ENCODE measurements at places on chromosomes 1 and 21. TPM values are rescaled to one million over a fixed set of nuclear protein-coding genes. Genes with fewer than 3 reads are reported as not detected.
A peak's percentile ranks its signal among the peaks of the same experiment; 100 is the strongest.

- no peak for DNase-seq
These were observed 21.2 kb downstream of the TNNT2 start for GRCh38 chr1:201356236-201356635.

DNA sequence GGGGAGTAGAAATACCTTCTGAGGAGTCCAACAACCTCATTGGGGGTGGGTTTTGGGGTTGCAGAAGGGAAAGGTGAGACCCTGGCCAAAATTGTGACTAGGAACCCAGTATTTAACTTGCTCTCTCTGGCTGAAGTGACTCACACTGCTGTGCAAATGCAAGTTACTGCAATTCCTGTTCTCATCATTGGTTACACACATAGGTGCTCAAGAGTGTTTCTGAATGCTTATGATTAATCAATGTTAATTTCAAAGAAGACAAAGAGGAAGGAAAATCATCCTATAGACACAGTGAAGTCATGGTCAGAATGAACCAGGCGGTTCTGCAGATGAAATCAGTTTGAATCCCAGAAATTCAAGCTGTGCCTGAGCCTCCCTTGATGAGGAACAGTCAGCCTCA, 3.1 kb downstream of the ASCL5 start:
- no peak for DNase-seq

- DNase-seq, result no peak
These were observed 61.3 kb downstream of the SLC66A1 start for GRCh38 chr1:19373211-19374082.

DNA sequence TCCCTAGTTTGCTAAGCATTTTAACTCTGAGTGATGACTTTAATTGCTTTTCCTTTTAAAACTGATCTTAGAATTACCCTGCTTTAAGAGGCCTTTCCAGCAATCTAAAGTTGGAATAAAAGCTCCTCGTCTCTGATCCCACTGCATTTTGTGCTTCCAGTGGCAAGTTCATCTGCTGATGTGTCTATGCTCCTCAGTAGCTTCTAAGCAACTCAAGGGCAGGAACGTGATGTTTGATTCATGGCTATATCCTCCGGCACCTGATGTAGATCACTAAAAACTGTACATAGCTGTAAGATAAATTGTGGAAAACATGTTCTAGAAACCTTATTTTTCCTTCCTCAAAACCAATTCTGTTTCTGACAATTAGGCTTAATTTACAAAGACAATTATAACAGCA, 12.5 kb downstream of the CYYR1 start:
- DNase-seq, result no peak

GRCh38 chr1:16026723-16027484, 5.1 kb downstream of the CLCNKA start:
- DNase-seq, result no peak

- no peak for DNase-seq
These were observed 2.8 kb downstream of the ARMH1 start for GRCh38 chr1:44677201-44677766.

DNA sequence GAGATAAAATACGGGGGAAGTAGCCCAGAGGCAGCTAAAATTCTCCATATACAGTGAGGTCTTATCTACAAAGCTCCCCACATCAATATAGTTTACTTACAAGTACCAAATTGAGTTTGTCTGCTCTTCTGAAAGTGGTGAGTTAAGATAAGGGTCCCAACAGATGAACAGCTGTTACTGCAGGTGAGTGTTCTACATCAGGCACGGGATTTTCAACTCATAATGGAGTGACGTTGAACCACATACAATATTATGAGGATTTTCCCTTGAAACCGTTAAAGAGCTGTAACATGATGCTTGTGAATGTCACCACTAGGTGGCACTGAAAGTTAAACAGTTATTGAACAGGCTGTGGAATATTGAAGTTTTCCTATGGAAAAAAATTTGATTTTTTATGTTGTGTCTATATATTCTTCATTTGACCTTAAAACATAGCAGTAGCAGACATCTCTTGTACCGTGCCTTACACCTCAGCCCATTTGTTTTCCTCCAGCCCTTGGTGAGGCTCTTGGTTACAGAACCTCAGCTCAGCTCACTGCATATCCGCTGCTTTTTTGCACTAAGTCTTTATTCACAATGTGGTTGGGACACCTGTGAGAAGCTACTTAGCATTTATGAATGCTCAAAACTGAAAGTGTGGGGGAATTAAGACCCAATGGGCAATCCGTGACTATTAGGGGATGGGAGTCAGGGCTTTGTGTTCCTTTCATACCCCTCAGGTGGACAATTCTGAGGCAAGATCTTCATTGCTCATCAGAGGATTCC, 23.2 kb downstream of the CD1D start:
- peak; percentile 7 for DNase-seq

DNA sequence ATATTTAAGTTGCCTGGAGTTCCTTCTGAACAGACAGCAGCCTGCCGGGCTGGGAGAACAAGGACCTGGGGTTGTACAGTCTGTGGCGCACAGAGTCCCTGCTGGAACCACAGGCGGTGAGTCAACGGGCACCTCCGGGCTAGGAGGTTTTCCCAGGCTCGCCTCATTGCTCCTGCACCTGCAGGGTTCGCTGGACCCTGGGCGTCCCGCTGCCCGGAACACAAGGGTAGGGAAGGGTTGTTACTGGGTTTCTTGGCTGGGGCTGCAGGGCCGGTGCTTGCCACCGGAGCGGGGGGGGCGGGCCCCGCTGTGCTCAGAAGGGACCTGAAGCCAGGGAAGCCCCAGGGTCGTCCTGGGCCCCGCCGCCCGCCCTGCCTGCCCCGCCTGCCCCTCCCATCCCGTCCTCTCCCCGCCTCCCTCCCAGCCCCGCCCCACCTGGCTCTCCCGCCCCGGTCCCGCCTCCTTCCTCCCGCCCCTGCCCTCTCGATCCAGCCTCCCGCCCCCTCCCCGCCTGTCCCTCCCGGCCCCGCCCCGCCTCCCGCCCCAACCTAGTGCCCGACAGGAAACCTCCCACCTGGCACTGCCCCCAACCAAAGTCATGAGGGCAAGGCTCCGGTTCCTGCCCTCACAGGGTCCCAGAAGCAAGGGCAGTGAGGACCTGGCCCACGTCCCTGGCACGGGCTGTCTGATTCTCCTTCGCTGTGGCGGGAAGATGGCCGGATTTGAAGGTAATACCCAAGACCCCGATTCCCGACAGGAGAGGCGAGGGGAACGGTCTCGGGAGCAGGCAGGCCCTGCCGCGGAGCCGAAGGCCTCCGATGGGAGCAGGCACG, 6.8 kb downstream of the JMJD4 start:
- DNase-seq, result peak; percentile 86

- peak; percentile 55 for DNase-seq
These were observed at the start of gene SLC45A3 for GRCh38 chr1:205680073-205680851. TSS of gene SLC45A3 (minus strand) at chr1:205680509. CDS start at chr1:205664656, 15,853 bp downstream.

- DNase-seq, result no peak
These were observed 82.6 kb upstream of the EDEM3 start for GRCh38 chr1:184836934-184837895.

DNA sequence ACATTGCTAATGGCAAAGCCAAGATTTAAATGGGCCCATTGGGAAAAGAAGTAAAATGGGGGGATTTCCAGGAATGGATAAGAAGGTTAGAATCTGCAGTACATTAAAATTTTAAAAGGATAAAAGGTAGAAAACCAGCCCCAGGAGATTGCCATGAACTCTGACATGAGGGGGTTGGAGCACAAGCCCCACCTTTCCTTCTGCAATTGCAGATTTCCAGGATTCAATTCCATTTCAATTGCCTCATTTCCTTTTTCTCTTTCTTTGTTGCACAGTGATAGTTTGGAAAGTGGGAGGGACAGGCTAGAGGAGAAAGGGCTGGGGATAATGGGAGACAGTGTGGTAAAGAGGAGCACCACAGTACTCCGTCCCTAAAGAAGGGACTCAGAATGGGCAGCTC, 238.5 kb upstream of the RAB4A start:
- no peak for DNase-seq

GRCh38 chr1:24382165-24382577, 31.4 kb downstream of the STPG1 start:
- no peak for DNase-seq

GRCh38 chr1:152926091-152926490, 17.7 kb downstream of the IVL start:
- peak; percentile 54 for DNase-seq

GRCh38 chr1:237042526-237042891, 525 bp downstream of the RYR2 start:
- DNase-seq, result no peak

DNA sequence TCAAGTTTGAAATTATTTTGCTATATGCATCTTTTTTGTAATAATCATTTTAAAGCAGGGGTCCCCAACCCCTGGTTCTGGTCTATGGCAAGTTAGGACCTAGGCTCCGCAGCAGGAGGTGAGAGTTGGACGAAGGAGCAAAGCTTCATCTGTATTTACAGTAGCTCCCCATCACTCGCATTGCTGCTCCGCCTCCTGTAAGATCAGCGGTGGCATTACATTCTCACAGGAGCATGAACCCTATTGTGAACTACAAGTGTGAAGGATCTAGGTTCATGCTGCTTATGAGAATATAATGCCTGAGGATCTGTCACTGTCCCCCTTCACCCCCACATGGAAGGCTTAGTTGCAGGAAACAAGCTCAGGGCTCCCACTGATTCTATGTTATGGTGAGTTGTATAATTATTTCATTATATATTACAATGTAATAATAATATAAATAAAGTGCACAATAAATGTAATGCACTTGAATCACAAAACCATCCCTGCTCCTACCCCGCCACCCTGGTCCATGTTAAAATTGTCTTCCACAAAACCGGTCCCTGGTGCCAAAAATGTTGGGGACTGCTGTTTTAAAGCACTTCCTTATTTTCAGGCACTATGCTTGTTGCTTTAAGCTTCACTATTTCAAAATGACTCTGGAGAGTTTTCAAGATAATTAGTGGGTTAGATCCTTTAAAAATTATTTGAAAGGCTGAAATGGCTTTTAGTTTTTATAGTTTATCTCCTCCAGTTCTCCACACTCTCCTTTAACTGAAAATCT, 74.8 kb downstream of the PLA2G4A start:
- no peak for DNase-seq

DNA sequence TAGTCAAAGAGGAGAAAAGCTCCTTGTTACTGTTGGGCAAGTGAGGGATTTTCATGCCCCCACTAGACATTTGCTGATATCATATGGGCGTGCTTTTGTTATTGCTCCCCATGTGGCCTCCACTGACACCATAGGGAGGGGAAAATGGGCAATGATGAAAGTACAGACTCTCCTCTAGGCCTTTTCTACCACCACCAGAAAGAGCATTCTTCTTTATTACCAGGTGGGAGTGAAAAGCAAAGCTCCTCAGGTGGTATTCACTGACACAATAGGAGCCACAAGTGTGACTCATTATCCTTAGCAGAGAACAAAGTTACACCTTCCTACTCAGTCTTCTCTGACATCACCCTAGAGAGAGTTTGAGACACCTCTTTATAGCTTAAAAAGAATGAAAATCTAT, 667.1 kb downstream of the LTN1 start:
- no peak for DNase-seq

- DNase-seq, result no peak
These were observed 62.4 kb downstream of the MAP3K21 start for GRCh38 chr1:233389893-233390292.

DNA sequence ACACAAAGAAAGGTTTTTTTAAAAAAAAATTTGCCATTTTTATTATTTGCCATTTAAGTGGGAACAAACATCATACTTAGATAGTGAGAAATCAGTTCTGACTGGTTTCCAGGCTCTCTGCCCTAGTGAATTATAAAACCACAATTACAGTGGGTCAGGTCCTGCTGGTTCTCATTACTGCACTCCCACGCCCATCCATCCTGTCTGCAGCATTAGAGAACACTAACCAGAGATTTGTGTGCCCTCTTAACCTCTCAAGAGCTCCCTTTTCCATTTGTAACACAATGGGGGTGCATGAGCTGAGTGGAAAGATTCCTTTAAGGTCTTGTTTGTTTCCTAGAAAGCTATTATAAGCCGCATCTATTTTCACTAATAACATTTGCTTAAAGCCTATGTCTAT, 489.3 kb downstream of the AMY1C start:
- DNase-seq, result no peak

DNA sequence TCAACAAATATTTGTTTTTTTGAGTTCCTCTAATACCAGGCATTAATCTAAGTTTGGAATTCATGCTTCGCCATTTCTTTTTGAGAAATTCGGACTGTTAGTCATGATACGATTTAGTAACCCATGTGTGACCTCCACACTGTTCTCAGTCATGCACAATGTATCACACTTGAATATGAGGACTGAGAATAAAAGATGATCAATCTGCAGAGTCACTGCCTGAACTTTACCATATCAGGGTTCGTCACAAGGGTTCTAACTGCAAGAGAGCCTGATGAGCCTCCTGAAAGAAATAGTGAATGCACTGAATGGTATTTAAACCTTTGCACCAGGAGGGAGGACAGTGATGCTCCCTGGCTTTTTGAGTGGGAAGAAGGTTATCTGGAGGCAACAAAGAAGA, 10.9 kb upstream of the FASLG start:
- DNase-seq, result no peak

DNA sequence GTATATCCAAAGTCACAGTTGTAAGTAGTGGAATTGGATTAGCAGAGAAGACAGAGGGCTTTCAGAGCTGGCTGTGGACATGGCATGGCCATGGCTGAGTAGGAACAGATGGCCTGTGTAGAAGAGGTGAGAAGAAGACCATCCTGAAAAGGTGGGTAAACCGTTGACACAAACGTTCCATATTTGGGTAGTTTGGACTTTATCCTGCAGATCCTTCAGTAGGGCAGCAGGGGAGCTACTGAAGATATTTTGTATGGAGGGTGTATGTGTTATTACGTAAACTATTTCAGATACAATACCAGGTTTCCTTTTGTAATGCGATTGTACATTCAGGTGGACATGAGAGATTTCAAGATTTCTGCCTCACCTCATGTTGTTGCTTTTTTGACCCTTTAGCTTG, 1.6 kb downstream of the UTP11 start:
- DNase-seq, result no peak

DNA sequence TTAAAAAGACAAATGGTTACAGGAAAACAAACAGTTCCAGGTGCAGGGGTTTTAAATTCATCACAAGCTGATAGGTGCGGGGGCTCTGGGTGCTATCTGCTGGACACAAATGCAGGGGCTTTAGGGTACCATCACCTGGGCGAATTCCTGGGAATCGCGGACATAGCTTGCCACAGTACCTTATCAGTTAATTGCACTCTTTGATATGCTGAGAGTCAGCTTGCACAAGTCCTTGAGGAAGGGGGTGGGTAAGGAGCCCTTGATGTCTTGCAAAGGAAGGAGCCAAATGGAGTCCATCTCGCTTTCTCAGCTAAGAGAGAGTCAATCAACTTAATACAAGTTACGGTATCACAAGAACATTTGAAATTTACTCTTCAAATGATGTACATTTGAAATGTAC, 25.4 kb upstream of the TMEM54 start:
- DNase-seq, result no peak

- no peak for DNase-seq
These were observed 185.5 kb upstream of the NFIA start for GRCh38 chr1:60896701-60897363.

The CTSS gene
- total RNA-seq, result 7.2 TPM

The ERICH3 gene
- not detected for total RNA-seq

The BTBD19 gene
- total RNA-seq, result 7.3 TPM

The FCRLB gene
- 1.0 TPM for total RNA-seq

The LRRC7 gene
- total RNA-seq, result not detected

The BRDT gene
- not detected for total RNA-seq

The PLPPR4 gene
- not detected for total RNA-seq

The HSD17B7 gene
- total RNA-seq, result 25.7 TPM

The SLC37A1 gene
- 26.7 TPM for total RNA-seq

The RHBG gene
- total RNA-seq, result 1.8 TPM
